ENCODE measurements at places on chromosomes 5 and 9.

GRCh38 chr5:156295431-156295830 lies 31.5 kb upstream of the SGCD start:
- DNase-seq, result no peak

GRCh38 chr9:83197591-83197990 lies 134.6 kb upstream of the RASEF start:
- DNase-seq, result no peak

DNA sequence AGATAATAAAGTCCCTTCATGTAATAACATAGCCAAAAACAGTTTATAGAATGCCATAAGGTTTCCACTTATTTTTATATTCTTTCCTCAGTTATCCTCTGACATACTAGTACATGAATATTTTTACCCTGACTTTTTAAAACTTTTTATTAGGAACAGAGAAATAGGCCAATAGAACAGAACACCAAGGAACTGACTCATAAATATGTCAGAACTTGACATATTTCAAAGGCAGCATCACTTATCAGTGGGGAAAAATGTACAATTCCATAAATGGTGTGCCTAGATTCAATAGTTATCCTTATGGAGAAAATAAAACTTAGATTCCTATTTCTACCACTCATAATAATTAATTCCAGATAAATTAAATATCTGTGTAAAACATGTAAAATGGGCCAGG lies 9.4 kb downstream of the STARD4 start:
- no peak for DNase-seq

DNA sequence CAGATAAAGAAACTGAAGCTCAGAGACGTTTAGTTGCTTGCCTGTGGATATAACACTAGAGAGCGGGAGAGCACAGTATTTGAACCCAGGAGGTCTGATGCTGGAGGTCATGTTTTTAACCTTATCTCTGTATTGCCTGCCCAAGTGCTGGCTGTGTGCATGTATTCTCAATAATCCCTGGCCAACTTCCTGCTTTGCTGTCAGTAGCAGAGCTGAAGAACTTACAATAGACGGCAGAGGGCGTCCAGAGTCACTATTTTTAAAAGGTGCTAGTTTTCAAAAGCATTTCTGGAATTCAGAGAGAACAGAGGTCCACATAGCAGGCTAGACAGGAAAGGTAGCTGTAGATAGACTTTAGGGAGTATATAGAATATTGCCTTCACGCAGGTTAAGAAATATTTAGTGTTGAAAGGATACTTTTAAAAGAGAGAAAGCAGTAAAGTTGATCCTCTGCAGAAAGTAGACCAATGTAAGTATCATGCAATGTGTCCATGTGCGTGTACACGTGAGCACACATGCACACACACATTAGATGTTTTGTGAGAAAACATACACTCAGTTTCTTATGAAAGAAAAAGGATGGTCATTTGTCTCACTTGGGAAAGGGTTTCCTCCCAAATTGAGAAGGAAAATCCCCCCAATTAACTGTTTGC lies 46.3 kb downstream of the PTCD2 start:
- peak; percentile 36 for DNase-seq

GRCh38 chr5:180046656-180047055 lies 24.9 kb downstream of the RNF130 start:
- no peak for DNase-seq

DNA sequence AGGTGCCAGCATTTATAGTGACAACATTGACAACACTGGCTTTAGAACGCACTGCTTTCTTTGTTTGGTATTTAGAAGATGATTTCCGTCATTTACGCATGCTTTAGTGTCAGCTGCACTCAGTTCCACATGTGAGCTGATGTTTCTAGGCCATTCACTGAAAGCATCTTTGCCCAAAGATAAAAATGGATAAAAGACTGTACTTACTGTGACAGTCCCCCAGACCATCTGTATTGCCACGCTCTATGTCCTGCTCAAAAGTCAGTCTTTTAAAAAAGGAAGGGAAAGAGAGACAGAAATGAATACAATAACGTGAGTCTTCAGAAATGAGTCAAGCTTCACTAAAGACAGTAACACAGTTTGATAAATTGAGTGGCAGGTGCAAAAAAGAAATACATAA lies 99.3 kb downstream of the SEMA6A start:
- no peak for DNase-seq

DNA sequence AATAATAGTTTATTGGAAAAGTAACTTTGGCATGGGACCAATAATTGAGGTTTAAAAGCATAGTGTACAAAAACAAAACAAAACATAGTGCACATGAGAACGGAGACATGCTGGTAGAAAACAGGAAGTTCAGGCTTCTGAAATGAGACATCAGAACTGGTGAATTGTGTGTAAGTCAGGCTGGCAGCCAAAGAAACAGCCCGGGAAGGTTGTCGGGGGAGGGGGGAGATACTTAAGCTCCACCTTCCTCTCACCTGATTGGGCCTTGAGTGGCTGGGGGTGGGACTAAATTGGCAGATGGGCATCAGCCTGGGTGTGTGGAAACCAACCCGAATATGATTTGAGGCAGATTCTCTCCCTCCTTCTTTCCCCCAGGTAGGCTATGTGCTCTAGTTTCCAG lies 256.3 kb downstream of the SMARCA2 start:
- peak; percentile 56 for DNase-seq

DNA sequence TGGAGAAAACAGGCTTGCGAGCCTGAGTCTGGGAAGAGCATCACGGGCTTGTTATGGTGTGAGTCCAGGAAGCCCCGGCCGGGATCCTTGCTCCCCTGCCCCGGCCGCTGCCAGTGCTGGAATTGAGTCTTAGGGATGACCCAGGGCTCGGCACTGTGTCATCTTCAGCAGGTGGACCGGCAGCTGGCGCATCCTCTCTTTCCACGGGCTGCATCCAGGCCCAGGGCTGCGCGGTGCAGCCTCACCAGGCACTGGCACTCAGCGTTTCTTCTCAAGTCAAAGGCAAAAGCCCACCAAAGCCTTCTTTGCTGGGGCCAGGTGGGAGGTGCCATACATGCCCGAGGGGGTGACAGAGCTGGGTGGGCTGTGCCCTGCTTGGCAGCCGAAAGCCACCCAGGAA lies 46.6 kb downstream of the COL5A1 start:
- DNase-seq, result no peak

GRCh38 chr5:52725065-52725746 lies 62.5 kb upstream of the ITGA1 start:
- DNase-seq, result no peak

- DNase-seq, result no peak
Observed at GRCh38 chr5:91443761-91444467, 60.8 kb upstream of the ARRDC3 start.

DNA sequence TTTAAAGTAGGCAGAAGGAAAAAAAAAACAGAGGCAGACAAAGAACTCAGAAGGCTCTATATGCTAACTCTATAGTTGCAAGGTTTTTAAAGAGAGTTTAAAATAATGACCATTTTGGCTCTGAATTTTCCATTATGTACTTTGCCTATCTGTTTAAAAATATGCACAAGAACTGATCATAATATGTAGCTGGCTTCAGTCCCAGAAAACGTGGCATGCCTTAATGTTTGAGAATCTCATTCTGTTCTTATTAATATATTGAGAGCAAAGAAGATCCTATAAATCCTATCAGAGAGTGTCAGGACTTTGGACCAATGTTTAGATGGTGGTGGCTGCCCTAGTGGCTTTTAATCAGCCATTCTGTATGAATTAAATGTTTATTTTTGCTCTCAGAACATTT lies 121.5 kb downstream of the JMY start:
- DNase-seq, result no peak

DNA sequence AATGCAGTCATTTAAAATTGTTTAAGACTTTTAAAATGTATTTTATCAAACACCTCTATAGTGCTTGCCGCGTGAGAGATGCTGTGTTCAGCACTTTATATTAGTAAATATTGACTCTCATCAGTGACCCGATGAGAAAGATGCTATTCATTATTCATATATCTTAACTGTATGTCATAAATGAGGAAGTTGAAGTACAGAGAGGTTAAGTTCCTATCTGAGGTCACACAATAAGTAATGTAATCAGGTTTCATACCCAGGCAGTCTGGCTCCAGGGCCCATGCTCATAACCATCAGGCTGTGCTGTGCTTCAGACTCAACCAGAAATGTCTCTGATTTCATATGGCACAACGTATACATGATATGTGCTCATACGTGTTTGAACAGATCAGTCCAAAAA lies 119.0 kb downstream of the SV2C start:
- no peak for DNase-seq

DNA sequence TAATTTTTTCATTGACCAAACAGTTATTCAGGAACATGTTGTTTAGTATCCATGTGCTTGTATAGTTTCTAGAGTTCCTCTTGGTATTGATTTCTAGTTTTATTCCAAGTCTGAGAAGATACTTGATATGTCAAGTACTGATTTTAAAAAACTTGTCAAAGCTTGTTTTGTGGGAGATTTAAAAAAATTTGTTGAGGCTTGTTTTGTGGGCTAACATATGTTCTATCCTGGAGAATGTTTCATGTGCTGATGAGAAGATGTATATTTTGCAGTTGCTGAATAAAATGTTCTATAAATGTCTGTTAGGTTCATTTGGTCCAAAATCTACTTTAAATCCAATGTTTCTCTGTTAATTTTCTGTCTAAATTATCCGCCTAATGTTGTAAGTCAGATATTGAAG lies 1065.1 kb upstream of the WWC1 start:
- DNase-seq, result no peak

DNA sequence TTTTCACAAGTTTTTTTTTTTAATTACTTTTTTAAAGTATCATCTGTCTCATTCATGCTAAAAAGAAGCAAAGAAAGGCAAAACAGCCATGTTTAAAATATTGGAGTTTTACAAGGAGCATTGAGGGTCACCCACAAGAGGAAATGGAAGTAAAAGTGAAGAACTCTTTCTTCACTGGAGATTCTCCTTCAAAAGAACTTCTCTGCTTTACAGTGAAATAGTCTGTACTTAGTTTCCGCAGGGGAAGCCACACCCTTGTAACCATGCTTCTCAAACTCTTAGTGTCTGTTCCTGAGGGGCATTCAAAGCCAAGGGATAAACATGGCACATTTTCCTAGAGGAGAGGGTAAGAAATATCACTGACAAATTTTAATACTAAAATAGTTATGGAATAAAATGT lies 8.6 kb downstream of the C9orf72 start:
- no peak for DNase-seq

DNA sequence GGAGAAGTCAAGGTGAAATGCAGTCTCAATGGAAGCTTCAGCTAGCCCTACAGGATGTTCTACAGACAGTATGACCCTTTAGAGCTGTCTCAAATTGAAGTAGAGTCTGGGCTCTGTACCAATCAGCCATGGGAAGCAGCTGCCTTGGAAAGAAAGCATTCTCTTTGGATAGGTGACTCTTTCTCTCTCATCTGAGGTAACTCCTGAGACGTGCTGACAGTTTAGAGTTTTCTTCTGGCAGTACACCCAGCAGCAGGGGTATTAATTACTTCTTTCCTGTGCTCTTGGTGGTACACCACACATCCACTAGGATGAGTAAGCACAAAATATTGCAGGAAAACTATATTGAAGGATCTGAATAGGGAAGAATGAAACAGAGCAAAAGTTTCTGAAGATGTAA lies 329.6 kb upstream of the RGMB start:
- DNase-seq, result no peak

- no peak for DNase-seq
Observed at GRCh38 chr5:150765799-150766169, 7.0 kb upstream of the DCTN4 start.

Measured in WTC11 (cell line).